Activated naive CD8-positive, alpha-beta T cell treated with anti-CD3 and anti-CD28 coated beads, Interleukin-2, amount 50 U/mL, for 16 hours (primary cell): ENCODE measurements at places on chromosomes 16 and 17.

DNA sequence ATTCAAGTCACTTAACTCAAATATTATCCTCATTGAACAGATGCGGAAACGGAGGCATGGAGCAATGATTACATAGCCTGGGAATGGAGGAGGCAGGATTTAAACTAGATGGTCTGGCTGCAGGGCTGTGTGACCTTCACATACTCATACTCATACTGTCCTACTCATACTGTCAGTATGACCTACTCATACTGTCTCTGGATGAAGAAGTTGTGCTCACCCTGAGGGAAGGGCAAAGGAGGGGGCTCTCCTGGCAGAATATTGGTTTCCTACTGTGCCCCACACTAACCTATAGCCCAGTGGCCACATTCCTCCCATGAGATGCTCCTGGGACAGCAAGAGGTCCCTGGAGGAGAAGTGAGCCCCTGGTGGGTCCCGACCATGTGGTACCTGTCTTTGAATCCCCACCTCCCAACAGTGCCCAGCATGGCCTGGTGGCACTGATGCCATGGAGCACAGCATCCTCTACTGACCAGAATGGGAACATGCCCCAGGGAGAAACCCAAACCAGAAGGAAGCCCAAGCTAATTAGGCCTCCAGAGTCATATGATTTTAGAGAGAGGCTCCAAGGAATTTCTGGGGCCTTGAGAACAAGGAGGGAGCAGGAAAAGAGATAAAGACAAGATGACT, 197.3 kb upstream of the SDK2 start:
- no peak for DNase-seq

GRCh38 chr16:63361032-63361624, 1324.9 kb upstream of the CDH8 start:
- no peak for DNase-seq

DNA sequence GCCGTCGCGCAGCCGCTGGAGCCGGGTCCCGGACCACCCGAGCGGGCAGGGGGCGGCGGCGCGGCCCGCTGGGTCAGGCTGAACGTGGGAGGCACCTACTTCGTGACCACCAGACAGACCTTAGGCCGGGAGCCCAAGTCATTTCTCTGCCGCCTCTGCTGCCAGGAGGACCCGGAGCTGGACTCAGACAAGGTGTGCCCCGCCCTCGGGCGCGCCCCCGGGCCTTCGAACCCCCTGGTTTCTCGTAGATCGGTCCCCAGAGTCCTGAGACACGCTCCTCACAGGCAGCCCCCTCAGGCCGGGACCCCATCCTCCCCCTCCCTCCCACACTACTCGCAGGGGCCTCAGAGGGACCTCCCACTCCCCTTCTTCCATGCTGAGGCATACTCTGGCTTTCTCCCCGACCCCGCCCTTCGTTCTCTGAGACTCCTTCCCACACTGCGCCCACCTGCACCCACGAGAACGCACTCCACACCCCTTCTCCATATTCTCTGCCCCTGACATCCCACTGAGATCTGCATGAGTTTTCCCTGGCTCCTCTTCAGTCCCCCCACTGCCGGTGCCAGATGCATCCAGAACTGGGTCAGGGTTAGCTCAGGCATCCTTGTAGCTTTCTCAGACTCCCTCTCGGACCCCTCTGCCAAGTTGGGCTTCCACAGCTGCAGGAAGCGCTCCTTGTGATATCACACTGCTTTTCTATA, 523 bp downstream of the KCTD2 start:
- no peak for DNase-seq

DNA sequence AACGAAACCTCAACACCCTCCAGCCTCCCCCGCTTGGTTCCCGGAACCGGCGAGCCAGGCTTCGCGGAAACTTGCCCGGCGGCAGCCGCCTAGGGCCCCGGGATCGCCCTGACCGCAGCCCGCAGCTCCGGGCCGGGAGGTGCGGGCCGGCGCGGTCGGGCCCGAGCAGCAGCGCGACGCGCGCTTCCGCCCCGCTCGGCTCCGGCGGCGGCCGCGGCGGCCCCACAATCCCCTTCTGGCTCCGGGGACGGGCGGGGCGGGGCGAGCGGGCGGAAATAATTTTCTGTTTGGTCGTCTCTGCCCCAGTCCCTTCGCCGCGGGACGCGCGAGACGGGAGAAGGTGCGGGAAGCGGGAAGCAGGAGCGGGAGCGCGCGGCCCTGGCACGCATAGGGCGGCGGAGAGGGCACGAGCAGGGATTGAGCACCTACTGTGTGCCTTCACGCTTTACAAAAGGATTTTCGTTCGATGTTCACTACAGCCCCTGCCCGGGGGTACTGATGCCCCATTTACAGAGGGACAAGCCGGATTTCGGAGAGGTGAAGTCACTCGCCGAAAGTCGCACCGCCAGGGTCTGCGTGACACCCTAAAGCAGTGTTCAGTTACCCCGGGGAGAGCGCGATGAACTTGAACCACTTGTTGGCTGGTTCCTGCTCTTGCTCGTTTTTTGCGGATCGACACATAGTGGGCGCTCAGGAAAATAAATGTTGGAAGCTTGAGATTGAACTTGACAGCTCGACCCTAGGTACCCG, 2.7 kb upstream of the MLLT6 start:
- peak; percentile 56 for DNase-seq

GRCh38 chr17:65811043-65811442, 249.6 kb upstream of the AXIN2 start:
- DNase-seq, result no peak

- DNase-seq, result no peak
Measured at GRCh38 chr17:4643676-4644075, 2.2 kb upstream of the ALOX15 start.

- DNase-seq, result no peak
Measured at GRCh38 chr16:79835194-79835593, 234.7 kb upstream of the MAF start.

- DNase-seq, result no peak
Measured at GRCh38 chr17:50618941-50619340, 15.7 kb upstream of the ABCC3 start.

DNA sequence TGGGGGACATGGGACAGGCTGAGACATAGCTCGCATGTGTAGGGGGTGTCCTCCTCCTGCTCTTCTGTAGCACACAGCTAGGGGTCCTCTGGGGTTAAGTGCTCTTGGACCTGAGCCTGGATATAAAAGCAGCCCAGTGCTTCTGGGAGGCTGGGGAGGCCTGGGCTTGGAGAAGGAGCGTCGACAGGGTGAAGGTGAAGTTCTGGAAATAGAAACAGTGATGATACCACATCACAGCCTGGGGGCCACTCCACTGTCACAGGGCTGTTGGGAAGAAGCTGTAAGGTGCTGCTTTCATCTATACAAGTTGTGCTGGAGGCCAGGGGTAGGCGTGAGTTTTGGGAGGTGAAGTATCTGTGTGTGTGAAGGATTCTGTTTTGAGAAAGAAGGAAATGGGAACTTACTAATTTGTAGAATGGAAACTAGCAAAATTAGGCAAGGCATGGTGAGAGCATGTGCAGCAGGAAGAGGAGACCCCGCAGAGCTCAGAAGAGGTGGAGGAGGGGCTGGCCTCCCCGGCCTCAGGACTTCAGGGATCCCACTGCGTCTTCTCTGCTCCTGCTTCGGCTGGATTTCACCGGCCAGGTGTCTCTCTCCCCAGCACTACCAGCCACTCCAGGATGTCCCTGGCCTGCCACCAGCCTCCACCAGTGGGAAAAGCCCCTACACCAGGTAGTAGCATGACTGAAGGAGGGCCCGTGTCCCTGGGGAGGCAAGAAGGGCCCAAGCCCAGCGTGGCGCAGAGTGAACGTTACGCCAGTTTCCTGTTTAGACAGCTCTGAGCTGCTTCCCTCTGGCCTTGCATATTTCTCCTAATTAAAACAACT, 19.4 kb downstream of the PLCG2 start:
- no peak for DNase-seq

DNA sequence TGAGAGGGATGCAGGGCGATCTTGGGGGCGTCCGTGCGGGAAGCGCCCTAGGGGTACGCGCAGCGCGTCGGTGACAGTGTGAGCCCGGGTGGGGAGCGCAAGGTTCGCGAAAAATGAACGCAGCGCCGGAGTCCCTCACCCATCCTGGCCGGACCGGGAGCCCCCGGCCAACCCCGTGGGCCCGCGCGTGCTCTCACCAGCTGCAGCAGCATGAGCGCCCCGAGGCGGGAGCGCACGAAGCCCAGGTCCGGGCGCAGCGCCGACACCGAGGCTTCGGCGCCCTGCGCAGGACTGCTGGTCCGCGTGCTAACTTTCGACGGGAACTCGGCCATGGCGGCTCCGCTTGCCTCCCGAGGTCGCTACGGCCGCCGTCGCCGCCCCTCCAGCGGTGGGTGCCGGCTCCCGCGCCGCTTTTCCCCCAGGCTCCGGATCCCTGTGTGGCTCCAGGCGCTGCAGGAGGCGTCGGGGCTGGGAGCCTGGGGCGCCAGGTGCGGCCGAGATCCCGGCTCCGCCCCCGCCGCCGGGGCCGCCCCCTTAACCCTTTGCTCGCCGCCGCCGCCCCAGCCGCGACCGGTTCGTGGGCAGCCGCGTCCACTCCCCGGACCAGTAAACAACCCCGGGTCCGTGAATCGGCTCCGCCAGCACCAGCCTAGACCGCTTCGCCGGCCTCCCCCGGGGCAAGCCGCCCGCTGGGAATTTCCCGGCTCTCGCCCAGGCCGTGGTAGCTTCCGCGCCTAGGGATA, at the start of gene PLLP:
TSS of gene PLLP (minus strand) at position 464 of the 743 bp plus-strand sequence. CDS start at position 332, 132 bp downstream.
- DNase-seq, result no peak

GRCh38 chr17:70298929-70299531, 129.7 kb downstream of the KCNJ2 start:
- no peak for DNase-seq

GRCh38 chr17:41692722-41693521, 4.2 kb downstream of the EIF1 start:
- DNase-seq, result no peak

DNA sequence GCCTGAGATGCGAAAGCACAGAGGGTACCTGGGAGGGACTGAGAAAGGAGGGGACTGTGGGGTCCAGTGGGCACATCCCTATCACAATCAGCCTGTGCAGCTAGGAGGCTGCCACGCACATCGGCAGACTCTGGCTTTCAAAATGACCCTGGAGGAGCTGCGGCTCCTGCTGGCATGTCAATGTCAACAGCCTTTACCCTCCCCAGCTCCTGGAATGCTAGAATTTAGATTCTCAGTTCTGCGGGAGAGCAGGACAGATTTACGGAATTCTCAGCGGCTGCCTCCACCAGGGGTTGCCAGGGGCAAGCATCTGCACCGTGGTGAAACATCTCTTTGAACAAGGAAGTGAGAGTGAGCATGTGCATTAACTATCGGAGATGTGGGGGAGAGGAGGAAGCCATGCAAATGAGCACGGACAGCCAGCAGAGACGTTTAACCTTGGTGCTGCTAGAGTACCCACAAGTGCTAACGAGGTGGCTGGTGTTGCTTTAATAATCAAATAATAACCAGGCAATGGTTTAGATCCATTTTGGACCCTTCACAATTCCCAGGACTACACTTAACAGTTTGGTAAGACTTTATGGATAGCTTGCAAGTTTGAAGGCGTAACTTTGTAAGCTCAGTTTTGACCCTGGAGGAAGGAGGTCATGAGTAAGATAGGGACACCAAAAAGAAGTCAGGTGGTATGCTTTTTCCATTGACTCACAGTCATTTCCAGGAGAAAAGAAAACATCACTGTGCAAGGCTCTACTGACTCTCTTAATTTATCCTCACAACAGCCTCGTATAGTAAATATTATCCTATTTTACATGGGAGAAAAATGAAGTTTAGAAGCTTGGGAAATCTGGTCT, 54.1 kb downstream of the XYLT1 start:
- peak; percentile 8 for DNase-seq

- DNase-seq, result no peak
Measured at GRCh38 chr17:28313841-28314240, 5.2 kb upstream of the TMEM97 start.

DNA sequence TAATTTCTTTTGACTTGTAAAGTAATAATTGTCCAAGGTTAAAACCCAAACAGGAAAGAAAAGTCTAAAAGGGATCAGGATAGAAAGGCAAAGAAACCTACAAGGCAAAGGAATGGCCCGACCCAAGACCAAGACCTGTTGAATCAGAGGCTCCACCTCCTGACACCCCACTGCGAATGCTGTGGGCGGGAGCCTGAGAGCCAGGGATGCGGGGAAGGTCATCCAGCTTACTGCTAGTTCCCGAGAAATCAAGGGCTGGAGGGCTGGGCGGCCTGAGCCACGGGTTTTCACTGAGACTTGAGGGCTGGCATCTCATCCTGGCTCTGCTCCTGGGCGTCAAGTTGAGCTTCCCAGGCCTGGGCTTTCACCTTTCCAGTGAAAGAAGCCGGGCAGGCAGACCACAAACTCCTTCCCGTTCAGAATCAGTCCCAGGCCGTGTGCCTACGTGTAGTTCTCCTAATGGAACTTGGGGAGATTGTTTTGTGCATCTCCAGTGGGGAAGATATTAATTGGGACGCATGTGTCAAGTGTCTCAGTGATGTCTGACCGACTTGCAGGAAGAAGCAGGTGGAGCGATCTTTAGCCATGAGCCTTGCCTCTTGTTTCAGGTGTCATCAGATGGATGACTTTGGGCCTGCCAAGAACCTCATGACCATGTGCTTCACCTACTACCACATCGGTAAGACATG, 36.9 kb downstream of the CIBAR2 start:
- DNase-seq, result no peak

DNA sequence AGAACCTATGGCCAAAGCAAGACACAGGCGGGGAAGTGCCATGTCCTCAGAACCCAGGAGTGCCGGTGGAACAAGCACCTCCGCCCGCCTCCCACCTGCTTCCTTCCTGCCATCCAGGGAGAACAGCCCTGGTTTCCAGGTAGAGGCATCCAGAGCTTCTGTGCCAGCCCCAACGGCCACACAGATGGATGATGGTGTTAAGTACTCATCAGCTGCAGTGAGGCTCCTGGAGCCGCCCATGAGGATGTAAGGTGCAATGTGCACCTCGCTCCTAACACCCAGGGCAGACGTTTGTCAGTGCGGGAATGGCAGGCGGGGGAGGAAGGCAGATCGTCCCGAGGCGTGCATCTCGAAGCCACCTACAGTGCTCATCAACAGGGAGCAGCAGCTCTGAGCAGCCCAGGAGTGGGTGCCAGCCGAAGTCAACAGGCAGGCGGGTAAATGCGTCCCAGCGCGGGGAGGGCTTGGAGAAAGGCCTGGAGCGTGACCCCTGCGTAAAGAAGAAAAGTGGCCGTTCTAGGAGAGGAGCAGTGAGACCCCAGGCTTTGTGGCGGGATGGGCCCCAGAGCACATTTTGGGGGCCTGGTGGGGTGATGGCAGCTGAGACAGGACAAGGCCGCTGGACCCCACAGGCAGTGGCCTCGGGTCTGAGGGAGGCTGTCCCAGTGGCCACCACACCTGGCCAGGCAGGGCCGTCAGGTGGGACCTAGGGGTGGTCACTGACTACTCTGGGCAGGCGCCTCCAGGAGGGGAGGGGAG, 46.1 kb upstream of the ACSF3 start:
- DNase-seq, result no peak

- DNase-seq, result peak; percentile 32
Measured at GRCh38 chr17:4881761-4882555, 17.4 kb upstream of the C17orf107 start.
